ENCODE measurements at places on chromosomes 1 and 21. TPM values are rescaled to one million over a fixed set of nuclear protein-coding genes. Genes with fewer than 3 reads are reported as not detected.

Gene FAM3B
- total RNA-seq, result not detected

Gene DNAJC6
- 4.4 TPM for total RNA-seq

Gene EDARADD
- total RNA-seq, result not detected

Gene BATF3
- total RNA-seq, result 8.1 TPM

Gene LIPI
- not detected for total RNA-seq

Gene SMIM12
- 41.6 TPM for total RNA-seq

Gene OPTC
- not detected for total RNA-seq

Gene BARHL2
- not detected for total RNA-seq

Gene NES
- 28.0 TPM for total RNA-seq

Gene OR6K3
- total RNA-seq, result not detected

Gene MTMR11
- 11.1 TPM for total RNA-seq

Gene GBP6
- total RNA-seq, result not detected

Gene C1orf56
- 4.3 TPM for total RNA-seq

Measured in esophagus muscularis mucosa (tissue), 4 donors.